ENCODE measurements at places on chromosomes 3 and 15.

- no peak for DNase-seq
Measured at GRCh38 chr3:177410730-177411129, 213.4 kb upstream of the TBL1XR1 start.

- DNase-seq: no peak
Measured at GRCh38 chr3:149145974-149146373, 16.5 kb downstream of the HPS3 start.

- DNase-seq: no peak
Measured at GRCh38 chr3:115161866-115162265, 14.8 kb upstream of the ZBTB20 start.

GRCh38 chr3:195147649-195148080 lies 123.3 kb downstream of the XXYLT1 start:
- no peak for DNase-seq

GRCh38 chr3:8416965-8417364 lies 84.7 kb upstream of the LMCD1 start:
- DNase-seq: no peak

- DNase-seq: no peak
Measured at GRCh38 chr3:185484296-185484695, 14.5 kb downstream of the TMEM41A start.

GRCh38 chr15:70080347-70080746 lies 17.4 kb downstream of the TLE3 start:
- no peak for DNase-seq

DNA sequence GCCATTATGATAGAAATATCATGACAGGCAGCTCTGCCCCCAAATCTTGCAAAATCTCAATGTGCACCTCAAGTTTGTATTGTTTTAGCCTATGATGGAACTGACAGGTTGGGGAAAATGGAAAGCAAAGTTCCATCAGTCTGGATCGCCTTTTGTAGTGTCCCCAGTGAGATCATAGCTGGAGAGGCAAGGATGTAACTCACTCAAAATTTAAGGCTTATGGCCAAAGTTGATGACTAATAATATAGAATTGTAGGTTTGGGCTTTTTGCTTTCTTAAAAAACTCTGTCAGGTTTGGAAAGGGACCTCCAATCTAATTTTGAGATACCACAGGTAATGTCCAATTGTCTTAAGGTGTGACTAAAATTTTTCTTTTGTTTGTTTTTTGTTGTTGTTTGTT lies 1.4 kb upstream of the ACP3 start:
- DNase-seq: no peak

DNA sequence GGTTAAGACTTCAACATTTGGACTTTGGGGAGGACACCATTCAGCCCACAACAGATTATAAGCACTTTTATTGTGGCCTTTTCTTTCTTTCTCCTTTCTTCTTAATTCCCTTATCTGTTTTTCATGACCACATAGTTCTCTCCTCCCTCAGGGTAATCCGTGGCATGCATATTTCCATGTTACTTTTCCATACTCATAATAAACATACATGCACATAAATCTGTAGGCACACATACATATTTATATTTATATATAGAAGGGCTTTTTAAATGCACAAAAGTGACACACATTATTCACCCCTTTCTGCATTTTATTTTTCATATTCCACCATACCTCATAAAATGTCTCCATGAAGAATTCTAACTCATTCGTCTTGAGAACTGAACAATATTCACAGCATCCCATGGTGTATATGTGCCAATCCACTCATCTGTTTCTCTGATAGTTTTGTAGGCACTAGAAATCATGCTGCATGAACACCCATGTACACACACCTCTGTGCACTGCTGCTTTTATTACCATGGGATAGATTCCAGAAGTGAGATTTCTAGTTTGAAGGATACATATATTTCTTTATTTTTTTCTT lies 38.1 kb upstream of the GADL1 start:
- DNase-seq: no peak

DNA sequence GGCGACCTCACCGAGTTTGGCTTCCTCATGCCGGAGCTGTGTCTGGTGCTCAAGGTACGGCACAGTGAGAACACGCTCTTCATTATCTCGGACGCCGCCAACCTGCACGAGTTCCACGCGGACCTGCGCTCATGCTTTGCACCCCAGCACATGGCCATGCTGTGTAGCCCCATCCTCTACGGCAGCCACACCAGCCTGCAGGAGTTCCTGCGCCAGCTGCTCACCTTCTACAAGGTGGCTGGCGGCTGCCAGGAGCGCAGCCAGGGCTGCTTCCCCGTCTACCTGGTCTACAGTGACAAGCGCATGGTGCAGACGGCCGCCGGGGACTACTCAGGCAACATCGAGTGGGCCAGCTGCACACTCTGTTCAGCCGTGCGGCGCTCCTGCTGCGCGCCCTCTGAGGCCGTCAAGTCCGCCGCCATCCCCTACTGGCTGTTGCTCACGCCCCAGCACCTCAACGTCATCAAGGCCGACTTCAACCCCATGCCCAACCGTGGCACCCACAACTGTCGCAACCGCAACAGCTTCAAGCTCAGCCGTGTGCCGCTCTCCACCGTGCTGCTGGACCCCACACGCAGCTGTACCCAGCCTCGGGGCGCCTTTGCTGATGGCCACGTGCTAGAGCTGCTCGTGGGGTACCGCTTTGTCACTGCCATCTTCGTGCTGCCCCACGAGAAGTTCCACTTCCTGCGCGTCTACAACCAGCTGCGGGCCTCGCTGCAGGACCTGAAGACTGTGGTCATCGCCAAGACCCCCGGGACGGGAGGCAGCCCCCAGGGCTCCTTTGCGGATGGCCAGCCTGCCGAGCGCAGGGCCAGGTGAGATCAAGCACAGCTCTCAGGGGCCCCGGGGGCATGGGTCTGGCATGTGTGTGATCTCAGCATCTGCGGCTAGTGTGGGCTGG lies 7.1 kb upstream of the STAB1 start:
- DNase-seq: no peak

DNA sequence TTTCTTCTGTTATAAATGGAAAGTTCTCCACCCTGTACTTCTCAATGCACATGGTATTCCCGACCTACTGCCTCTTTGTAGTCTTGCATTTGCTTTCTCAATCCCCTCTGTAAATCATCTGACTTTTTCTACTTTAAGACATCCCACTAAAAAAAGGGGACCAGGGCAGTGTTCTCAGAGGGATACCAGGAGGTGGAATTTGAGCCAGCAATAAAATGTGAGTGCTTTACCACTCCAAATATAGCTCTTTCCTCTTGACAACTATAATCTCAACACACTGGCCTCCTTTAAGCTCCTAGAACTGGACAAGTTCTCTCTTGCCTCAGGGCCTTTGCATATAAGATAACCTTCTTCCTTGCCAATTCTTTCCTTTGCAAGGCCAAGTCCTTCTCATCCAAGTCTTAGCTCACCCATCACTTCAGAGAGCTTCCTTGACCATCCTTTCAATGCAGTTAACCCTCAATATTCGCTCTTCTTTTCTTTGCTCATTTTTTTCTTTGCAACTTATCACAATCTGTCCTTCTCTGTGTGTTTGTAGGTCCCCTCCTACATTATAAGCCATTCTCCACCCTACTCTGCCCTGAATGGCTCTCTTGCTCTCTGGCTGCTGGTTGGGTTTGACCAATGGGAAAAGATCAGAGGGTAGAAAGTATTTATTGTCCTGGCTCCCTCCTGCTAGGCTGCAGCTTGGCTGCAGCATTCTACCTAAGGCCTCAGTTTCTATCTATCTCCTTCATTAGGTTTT lies 93.4 kb downstream of the PRICKLE2 start:
- DNase-seq: no peak

DNA sequence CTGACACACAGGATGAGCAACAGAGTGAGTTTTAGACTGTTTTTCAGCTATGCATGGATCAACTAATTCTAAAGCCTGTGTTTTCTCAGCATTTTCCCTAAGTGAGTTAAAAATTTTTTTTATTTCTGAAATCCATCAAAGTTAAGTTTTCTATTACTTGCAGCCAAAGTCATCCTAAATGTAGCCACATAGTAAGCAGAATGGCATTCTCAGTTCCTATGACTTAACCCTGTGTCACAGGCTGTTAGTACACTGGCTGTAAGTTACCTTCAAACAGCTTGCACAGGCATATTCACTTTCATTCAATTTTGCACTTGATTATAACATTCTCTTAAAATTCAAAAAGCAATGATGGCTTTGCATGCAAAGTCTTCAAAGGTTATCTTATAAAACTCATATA lies 368.2 kb downstream of the OCA2 start:
- DNase-seq: no peak

- DNase-seq: no peak
Measured at GRCh38 chr3:42070524-42070923, 20.6 kb upstream of the TRAK1 start.

GRCh38 chr15:28051955-28052633 lies 47.0 kb downstream of the OCA2 start:
- DNase-seq: no peak

- no peak for DNase-seq
Measured at GRCh38 chr3:33597257-33597689, 120.8 kb downstream of the CLASP2 start.

- DNase-seq: no peak
Measured at GRCh38 chr3:58178528-58179234, 32.1 kb downstream of the DNASE1L3 start.

GRCh38 chr15:77846360-77846759 lies 213.6 kb upstream of the LINGO1 start:
- DNase-seq: no peak

GRCh38 chr3:172919297-172919683 lies 168.8 kb downstream of the ECT2 start:
- no peak for DNase-seq

DNA sequence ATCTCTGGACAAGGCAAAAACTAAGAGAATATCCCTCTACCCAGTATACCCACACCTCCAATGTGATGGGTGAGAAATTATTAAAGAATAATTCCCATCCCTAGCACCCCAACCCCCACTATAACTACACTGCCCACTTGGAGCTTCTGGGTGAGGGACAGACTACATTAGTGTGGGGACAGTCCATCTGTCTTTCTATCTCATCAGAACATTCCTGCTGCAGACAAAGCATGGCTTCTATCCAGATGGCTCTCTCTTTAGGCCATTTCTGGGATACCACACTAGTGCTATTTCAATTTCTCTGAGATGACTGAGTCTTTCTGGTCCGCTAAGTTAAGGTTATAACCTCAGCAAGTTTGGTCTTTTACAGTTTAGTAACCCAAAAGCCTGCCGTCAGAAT lies 6.6 kb downstream of the CSNK1G1 start:
- DNase-seq: no peak

GRCh38 chr3:59486520-59486919 lies 436.7 kb upstream of the CFAP20DC start:
- DNase-seq: no peak

- DNase-seq: no peak
Measured at GRCh38 chr15:40104296-40104864, 4.3 kb downstream of the BMF start.

- no peak for DNase-seq
Measured at GRCh38 chr3:140247775-140248174, 312.8 kb downstream of the CLSTN2 start.

GRCh38 chr3:144055604-144056003 lies 84.0 kb downstream of the DIPK2A start:
- DNase-seq: no peak

All from left renal pelvis (tissue), 4 donors.